Kidney epithelial cell (primary cell): ENCODE measurements at places on chromosomes 7 and 10. TPM values are rescaled to one million over a fixed set of nuclear protein-coding genes. Genes with fewer than 3 reads are reported as not detected.

The CCL24 gene
- not detected in 2 replicates for total RNA-seq

The POU6F2 gene
- 0.04 TPM in 1 of 2 replicates, not detected in the other for total RNA-seq

The OPN4 gene
- not detected in 2 replicates for total RNA-seq

The GPR146 gene
- 0.21 TPM in 2 replicates for total RNA-seq

The PRPS1L1 gene
- total RNA-seq: not detected in 2 replicates

The BHLHA15 gene
- total RNA-seq: 8.1 and 9.7 TPM in 2 replicates

The NPSR1 gene
- total RNA-seq: not detected in 2 replicates

The ZNF425 gene
- total RNA-seq: 3.9 and 5.0 TPM in 2 replicates

The NOLC1 gene
- 92.3 and 97.1 TPM in 2 replicates for total RNA-seq

The MACROH2A2 gene
- total RNA-seq: 72.4 and 77.9 TPM in 2 replicates

The PLEKHS1 gene
- total RNA-seq: not detected in 2 replicates

The NAT16 gene
- total RNA-seq: not detected in 2 replicates

The NKX1-2 gene
- not detected in 2 replicates for total RNA-seq

The TSPAN14 gene
- total RNA-seq: 111 and 116 TPM in 2 replicates

The WNT8B gene
- total RNA-seq: 0.07 TPM in 1 of 2 replicates, not detected in the other

The CDK5 gene
- total RNA-seq: 21.5 and 27.0 TPM in 2 replicates

The GIMAP5 gene
- total RNA-seq: 0.17 TPM in 1 of 2 replicates, not detected in the other

The SPAM1 gene
- total RNA-seq: not detected in 2 replicates

The TWIST1 gene
- total RNA-seq: 1.6 and 6.3 TPM in 2 replicates

The UCN3 gene
- not detected in 2 replicates for total RNA-seq

The PTER gene
- total RNA-seq: 12.9 and 15.1 TPM in 2 replicates

The CALML3 gene
- not detected in 2 replicates for total RNA-seq

The MICU1 gene
- 33.8 and 37.2 TPM in 2 replicates for total RNA-seq

The POLL gene
- total RNA-seq: 24.0 and 32.2 TPM in 2 replicates

The OR2A7 gene
- total RNA-seq: 2.8 and 3.0 TPM in 2 replicates

The MRLN gene
- total RNA-seq: not detected in 2 replicates

The LBX1 gene
- not detected in 2 replicates for total RNA-seq

The CASP7 gene
- 18.4 and 20.3 TPM in 2 replicates for total RNA-seq

The OPALIN gene
- total RNA-seq: not detected in 2 replicates

The DGKI gene
- total RNA-seq: 3.5 and 6.4 TPM in 2 replicates

The OR13A1 gene
- not detected in 2 replicates for total RNA-seq

The ZPBP gene
- total RNA-seq: 0.13 TPM in 1 of 2 replicates, not detected in the other

The FRAT1 gene
- total RNA-seq: 2.4 and 2.6 TPM in 2 replicates

The DNAH11 gene
- not detected in 2 replicates for total RNA-seq

The PIP gene
- not detected in 2 replicates for total RNA-seq

The GUSB gene
- 18.8 and 20.5 TPM in 2 replicates for total RNA-seq

The CDHR1 gene
- 4.3 and 4.6 TPM in 2 replicates for total RNA-seq

The SUGCT gene
- 4.0 and 10.1 TPM in 2 replicates for total RNA-seq

The STK32C gene
- total RNA-seq: 12.2 and 14.9 TPM in 2 replicates

The PPP1R17 gene
- not detected in 2 replicates for total RNA-seq

The AKR1D1 gene
- total RNA-seq: 0.08 TPM in 1 of 2 replicates, not detected in the other

The SLC26A5 gene
- total RNA-seq: 0.07 TPM in 1 of 2 replicates, not detected in the other

The WDFY4 gene
- total RNA-seq: not detected in 2 replicates

The PTF1A gene
- total RNA-seq: not detected in 2 replicates

The MSMB gene
- not detected in 2 replicates for total RNA-seq

The KLHL7 gene
- 36.3 and 54.8 TPM in 2 replicates for total RNA-seq

The ANKRD30A gene
- not detected in 2 replicates for total RNA-seq

The SORCS1 gene
- total RNA-seq: 2.1 and 2.3 TPM in 2 replicates

The HTR5A gene
- not detected in 2 replicates for total RNA-seq

The INSYN2A gene
- total RNA-seq: under 0.01 and 0.04 TPM in 2 replicates
